Activated T-helper 1 cell treated with anti-CD3 and anti-CD28 coated beads, Interleukin-2, amount 50 U/mL, for 16 hours (primary cell): ENCODE measurements at places on chromosomes 2 and 18.

DNA sequence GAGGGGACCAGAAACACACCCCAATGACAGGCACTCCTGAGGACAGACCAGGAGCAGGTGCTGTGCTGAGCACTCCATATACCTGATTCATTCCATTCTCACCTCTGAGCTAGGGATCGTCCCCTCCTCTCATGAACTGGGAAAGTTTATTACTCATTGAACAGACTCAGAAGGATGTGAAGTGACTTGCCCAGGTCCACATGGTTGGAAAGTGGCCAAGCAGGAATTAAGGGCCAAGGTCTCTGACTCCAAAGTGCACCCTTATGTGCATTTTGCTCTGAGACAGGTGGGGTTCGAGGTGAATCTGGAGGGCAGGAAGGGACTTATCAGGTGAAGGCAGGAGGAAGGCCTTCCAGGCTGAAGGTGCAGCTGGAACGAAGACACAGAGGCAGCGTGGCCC is 25.1 kb upstream of the PLB1 start:
- DNase-seq = no peak

DNA sequence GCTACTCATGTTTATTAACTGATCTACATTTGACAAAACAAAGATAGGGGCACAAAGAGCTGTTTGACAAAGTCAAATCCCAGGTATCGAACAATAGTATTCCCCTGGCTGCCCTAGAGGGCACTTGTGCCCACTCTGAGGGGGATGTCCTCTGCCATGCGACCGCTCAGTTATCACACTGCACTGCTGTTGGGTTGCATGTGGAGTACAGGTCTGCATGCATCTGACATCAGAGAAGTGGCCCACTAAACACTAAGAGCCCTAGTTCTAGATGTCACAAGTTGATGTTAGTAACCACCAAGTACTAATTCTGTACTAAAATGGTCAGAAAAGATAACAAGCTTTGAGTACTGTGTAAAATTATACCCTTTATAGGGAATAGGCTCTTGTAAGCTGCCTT is 20.1 kb upstream of the FLACC1 start:
- no peak for DNase-seq

GRCh38 chr2:9095690-9096089 is 92.2 kb upstream of the MBOAT2 start:
- DNase-seq = no peak

GRCh38 chr2:176018708-176019107 is 16.6 kb upstream of the LNPK start:
- no peak for DNase-seq

DNA sequence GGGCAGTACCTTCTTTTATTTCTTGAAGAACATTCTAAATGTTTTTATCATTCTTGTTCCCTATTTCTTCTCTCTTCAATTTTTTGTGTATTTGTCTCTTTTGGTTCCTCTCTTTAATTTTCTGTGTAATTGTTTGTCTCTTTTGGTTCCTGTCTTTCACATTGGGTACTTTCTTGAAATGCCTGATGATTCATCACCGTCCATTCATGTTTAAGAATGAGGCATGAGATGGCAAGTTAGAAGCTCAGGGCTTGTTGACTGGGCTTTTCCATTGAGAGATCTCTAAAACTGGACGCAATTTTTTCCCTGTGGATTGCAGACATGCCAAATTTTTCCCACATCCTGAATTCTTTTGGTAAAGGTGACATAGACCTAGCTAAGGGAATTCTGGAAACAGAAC is 33.7 kb upstream of the IL1R2 start:
- DNase-seq = no peak

- DNase-seq = no peak
Observed at GRCh38 chr2:131039908-131040660, 53.2 kb downstream of the FAM168B start.
